ENCODE measurements at places on chromosomes 6 and 20.

GRCh38 chr6:65566117-65566516 lies 140.9 kb downstream of the EYS start:
- no peak for DNase-seq

DNA sequence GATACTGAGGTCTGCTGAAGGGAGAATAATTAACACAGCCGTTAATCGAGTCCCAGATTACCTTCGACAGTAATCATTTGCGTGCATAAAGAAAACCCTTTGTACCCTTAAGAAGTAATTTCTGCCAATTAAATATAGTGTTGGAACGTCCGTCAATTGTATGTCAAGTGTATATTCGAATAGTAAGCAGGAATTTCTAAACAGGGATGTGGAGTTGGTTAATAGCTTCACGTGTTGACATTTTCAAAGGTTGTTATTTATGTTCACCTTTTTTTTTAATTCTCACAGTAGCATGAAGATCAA lies 798 bp upstream of the SNAP91 start:
- DNase-seq, result no peak

GRCh38 chr20:55166063-55166462 lies 690.7 kb downstream of the DOK5 start:
- DNase-seq, result no peak

- no peak for DNase-seq
Observed at GRCh38 chr20:36666181-36666740, 20.3 kb upstream of the SLA2 start.

DNA sequence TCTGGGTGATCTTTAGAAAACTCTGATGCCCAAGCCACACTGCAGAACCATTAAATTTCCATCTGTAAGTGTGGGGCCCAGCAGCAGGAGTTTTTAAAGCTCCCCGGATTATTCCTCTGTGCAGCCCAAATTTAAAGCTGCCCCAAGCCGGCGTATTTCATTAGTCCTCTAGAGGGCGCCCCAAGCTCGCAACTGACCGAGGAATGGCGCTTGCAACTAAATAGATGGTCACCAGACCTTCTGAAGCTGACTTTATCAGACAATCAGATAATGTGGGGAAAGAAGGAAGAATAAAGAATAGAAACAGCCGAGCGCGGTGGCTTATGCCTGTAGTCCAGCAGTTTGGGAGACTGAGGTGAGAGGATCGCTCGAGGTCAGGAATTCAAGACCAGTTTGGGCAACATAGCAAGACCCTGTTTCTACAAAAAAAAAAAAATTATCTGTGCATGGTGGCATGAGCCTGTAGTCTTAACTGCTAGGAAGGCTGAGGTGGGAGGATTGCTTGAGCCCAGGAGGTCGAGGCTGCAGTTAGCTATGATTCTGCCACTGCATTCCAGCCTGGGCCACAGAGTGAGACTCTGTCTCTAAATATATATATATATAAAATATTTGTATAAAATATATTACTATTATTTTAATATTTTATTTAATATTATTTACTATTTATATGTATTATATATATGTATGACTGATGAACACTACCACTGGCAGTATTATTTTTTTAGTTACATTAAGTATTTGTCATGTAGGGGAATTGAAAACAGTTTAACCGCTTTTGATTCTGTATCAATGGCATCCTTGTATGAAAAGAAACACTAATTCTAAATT lies 56.0 kb downstream of the OTOR start:
- peak; percentile 15 for DNase-seq

- no peak for DNase-seq
Observed at GRCh38 chr6:156791320-156791850, 14.2 kb downstream of the ARID1B start.

Measured in D721Med (cell line).